ENCODE measurements at places on chromosomes 7 and 10.

GRCh38 chr7:28684650-28685241 is 272.4 kb downstream of the CREB5 start:
- no peak for DNase-seq

DNA sequence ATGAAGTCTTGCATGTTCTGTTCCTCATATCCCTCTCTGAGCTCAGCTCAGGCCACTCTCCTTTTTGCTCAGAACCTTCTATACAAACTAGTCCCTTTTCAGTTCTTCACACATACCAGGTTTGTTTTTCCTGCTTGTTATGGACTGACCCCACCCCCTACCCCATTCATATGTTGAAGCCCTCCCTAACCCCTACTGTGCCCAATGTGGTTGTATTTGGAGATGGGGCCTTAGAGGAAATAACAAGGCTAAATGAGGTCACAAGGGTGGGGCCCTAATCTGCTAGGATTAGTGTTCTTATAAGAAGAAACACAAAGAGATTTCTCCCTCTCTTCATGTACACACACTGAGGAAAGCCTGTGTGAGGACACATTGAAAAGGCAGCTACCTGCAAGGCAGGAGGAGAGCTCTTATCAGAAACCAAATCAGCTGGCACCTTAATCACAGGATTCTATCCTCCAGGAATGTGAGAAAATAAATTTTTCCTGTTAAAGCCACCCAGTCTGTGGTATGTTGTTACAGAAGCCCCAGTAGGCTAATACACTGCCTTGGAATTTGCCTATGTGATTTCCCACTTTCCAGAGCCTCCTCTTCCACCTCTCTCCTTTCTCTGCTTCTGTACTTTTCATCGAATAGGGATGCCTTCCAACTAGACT is 67.3 kb upstream of the DNAJB12 start:
- DNase-seq: no peak

DNA sequence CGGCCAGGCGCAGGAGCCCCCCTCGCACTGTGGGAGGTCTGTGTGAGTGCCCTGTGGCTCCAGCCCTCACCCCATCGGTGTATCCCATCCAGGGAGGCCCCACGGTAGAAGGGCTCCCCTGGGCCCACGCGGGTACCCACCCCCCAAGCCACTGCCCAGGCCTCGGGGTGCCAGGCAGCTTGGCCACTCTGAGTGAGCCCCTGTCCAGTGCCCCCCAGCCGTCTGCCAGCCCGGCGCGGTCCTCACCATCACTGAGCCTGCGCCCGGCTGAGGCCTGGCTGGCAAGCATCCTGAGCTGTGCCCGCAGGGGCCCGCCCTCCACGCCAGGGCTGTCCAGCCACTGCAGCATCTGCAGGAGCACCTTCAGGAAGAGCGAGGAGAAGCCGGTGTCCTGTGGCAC is 19.2 kb upstream of the MICALL2 start:
- no peak for DNase-seq

DNA sequence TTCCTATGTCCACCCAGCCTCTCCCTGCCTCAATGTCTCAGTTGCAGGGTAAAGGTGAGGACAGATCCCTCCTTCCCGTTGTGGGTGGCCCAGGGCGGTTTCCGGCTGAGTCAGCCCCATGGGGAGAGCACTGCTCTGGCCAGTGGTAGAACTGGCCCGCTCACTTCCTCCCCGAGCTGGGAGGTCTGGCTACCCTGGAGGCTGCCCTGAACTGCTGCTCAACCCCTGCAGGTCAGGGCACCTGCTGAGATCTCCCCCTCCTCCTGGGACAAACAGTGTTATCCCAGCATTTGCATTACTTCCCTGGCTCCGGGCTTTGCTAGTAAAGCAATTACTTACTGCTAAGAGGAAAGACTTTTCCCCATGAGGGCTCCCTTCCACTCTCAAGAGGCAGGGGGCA is 21.4 kb upstream of the IMPDH1 start:
- no peak for DNase-seq

DNA sequence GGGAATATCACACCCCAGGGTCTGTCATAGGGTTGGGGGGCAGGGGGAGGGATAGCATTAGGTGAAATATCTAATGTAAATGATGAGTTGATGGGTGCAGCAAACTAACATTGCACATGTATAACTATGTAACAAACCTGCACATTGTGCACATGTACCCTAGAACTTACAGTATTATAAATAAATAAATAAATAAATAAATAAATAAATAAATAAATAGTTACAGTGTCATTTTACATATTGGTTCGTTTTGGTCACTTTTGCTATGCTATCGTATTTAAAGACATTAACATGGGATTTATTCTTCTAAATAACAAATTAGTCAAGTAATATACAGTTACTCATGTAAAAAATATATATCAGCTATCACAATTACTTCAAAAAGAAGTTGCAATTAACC is 228.7 kb downstream of the HECW1 start:
- no peak for DNase-seq

DNA sequence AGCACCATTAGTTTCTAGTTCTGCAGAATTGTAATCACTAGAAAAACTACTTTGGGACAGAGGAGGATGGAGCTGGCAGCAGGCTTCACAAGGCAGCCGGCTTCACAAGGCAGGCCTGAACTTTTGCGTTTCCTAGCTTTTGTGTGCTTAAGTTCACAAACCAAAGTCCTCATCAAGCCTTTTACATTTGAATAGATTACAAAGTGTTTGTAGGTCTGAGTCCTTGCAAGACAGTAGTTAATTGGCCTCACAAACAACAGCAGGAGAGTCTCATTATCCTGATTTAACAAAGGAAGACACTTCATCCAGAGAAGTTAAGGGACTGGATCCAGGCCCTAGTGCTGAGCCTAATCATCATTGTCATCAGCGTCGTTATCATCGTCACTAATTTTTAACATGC is 147.8 kb upstream of the AUTS2 start:
- no peak for DNase-seq

- DNase-seq: no peak
Observed at GRCh38 chr10:49283491-49283890, 15.5 kb upstream of the C10orf71 start.

DNA sequence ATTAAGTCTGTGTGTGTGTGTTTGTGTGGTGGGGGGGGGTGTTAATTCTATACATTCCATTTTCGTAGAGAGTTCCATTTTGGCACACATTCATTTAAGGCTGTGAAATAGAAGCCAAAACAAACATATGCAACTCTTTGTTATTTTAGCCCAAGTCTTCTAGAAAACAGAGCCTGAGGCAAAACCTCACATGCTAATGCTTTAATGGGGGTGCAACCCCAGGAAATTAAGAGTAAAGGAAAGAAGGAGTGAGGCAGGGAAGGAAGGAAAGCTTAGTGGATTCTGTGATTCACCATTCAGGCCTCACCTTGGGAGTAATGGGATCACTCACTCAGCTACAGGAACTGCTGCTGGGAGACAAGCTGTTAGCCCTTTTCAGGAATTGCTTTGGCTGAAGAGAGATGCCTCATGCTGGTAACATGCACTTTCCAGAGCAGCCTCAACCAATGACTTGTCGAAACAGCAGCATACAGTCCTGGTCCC is 73.0 kb upstream of the CTTNBP2 start:
- DNase-seq: no peak

- DNase-seq: no peak
Observed at GRCh38 chr7:129607471-129608120, 3.9 kb upstream of the NRF1 start.

DNA sequence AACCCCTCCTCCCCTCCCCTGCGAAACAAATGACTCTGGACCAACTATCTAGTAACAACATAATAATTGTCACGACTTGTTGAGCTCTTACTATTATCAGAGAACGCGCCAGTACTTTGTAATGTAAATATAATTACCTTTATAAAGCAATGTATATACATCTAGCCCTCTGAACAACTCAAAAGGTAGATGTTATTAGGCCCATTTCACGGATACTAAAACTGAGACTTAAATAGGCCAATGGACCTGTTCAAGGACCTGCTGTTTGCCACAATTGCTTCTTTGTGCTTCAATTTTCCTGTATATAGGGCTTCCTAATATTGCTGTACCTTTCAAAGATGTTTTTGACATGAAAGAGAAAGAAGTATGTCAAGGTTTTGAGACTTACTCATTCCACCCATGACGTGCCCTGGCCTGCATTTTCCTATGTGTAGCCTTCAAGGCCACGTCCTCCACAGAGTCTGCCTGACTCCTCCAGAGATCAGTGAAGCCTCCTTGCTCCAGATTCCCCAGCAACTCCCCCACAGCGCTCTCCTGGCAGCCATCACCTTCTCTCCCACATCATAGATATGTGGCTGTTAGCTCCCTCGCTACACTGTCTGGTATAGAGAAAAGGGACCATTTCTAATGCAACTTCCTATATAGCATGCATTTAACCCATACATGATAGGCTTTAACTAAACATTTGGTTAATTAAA is 156.6 kb downstream of the SKIDA1 start:
- DNase-seq: no peak

- no peak for DNase-seq
Observed at GRCh38 chr10:64071218-64071617, 550.0 kb downstream of the REEP3 start.

- no peak for DNase-seq
Observed at GRCh38 chr7:70835658-70836057, 296.3 kb upstream of the GALNT17 start.

GRCh38 chr7:13540429-13540828 is 449.0 kb downstream of the ETV1 start:
- no peak for DNase-seq

- no peak for DNase-seq
Observed at GRCh38 chr7:43572516-43573049, 10.3 kb upstream of the STK17A start.

- no peak for DNase-seq
Observed at GRCh38 chr7:135501402-135501801, 8.5 kb downstream of the CNOT4 start.

- no peak for DNase-seq
Observed at GRCh38 chr7:133547981-133548380, 295.1 kb downstream of the EXOC4 start.

DNA sequence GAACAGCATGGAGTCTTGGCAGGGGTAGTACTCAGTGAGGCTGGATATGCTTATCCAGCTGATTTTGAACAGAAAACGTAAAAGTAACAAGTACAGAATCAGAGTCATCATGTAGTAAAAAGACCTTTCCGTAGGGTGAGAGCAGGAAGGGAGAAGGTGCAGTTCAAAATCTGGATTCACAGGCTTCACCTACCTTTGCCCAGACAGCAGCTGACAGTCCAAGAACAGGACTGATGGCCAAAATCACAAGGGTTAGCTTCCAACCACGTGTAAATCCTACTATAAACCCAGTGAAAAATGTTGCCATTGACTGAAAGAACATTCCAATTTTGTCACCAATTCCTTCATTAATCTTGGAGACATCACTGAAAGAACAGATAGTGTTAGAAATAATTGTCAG is 34.8 kb downstream of the ABCB1 start:
- no peak for DNase-seq

GRCh38 chr7:144907577-144907976 is 71.7 kb upstream of the TPK1 start:
- no peak for DNase-seq

GRCh38 chr7:13770305-13770704 is 219.2 kb downstream of the ETV1 start:
- DNase-seq: no peak
